Right ventricle myocardium superior (tissue), 1 donor: ENCODE measurements at places on chromosomes 2 and 18.

DNA sequence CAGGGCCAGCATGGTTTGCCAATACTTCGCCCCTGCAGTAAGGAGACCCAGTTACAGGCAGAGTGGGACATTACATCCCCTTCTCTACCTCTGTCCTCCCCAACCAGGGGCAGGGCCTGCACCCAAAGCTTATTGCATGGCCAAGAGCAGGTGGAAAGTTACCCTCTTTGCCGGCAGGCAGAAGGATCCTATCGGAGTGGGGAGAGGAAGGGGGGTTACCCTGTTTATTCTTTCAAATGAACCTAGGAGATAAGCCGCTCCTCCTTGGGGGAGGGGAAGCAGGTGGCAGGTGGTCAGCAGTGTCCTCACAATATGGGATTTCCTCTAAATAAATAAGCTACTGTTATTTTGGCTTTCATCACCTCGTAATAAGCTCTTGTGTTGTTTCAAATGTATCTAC, 53.9 kb downstream of the SPATS2L start:
- DNase-seq, result no peak

- DNase-seq, result no peak
These were observed 1311.0 kb upstream of the FAM98A start for GRCh38 chr2:34909992-34910705.

- DNase-seq, result no peak
These were observed 232.2 kb downstream of the TRIB2 start for GRCh38 chr2:12948961-12949353.

DNA sequence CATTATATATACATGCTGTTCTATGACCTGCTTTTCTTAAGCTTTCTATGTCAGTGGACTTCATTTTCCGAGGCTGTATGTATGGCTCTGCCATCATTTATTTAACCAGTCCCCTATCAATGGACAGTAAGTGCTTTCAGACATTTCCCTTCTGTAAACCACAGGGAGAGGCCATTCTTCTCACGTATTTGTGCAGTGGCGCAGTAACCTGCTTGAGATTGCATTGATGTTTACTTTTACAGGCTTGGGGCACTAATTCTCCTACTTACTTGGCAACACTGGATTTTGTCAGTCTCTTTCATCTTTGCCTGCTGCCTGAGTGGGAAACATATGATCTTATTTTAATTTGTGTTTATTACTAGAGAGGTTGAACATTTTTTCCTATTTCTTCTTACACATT, 52.1 kb downstream of the BOLA3 start:
- no peak for DNase-seq

GRCh38 chr2:172280571-172281361, 146.6 kb upstream of the ITGA6 start:
- peak; percentile 47 for DNase-seq

DNA sequence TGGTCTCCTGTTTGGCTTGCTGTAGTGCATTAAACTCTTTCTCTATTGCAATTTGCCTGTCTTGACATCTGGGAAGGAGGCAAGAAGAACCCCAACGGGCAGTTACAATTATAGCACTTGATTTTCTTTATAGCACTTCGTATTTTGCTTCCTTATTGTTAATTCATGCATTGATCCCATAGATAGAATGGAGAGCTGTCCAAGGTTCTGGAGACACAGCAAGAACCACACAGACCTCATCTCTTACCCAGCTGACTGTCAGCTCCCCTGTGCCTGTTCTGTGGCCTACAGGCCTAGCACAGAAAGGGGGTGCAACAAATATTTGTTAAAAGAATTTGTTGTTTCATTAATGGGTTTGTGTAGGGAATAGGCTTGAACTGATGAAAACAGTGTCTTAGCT, 194.3 kb downstream of the GALNT1 start:
- no peak for DNase-seq

GRCh38 chr2:124402274-124402673, 377.2 kb downstream of the CNTNAP5 start:
- no peak for DNase-seq

DNA sequence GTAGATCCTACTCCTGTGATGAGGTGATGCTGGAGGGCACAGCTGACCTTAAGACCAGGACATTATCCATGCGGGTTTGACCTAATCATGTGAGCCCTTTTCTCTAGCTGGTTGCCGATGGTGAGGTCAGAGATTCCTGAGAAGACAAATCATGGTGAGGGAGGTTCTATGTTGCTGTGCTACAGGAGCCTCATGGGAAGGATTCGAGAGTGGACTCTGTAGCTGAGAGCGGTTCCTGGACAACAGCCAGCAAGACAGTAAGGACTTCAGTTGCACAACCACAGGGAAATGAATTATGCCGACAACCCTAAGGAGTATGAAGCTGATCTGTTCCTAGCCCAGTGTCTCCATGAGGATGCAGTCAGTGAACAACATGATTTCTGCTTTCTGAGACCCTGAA, 80.4 kb downstream of the EPB41L3 start:
- DNase-seq, result peak; percentile 78

DNA sequence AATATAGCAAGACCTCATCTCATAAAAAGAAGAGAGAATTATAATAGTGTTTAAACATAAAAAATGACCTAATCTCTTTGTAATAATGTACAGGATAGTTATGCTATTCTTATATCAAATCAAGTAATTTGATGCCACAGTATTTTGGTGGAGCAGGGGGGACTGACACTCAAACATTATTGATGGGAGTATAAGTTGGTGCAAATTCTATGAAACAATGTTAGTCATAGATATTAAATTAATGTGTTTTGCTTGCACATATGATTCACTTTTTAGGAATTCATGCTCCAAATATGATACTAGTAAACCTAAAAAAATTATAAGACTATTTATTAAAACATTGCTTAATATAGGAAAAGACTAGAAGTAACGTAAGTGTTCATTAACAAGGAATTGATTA, 256.1 kb upstream of the SYT4 start:
- DNase-seq, result no peak
